ENCODE measurements at places on chromosomes 7 and 10. TPM values are rescaled to one million over a fixed set of nuclear protein-coding genes. Genes with fewer than 3 reads are reported as not detected.

Gene BLVRA
- total RNA-seq = 59.5 TPM

Gene FOXP2
- total RNA-seq = 1.4 TPM

Gene ZFAND2A
- 25.5 TPM for total RNA-seq

Gene CACNB2
- total RNA-seq = 12.4 TPM

Gene CLDN4
- 3.2 TPM for total RNA-seq

Gene PAPOLB
- total RNA-seq = not detected

Gene PNLIPRP2
- not detected for total RNA-seq

Gene IL6
- 0.40 TPM for total RNA-seq

Gene GRID2IP
- total RNA-seq = not detected

Gene GNAI1
- total RNA-seq = 26.4 TPM

Gene PAX4
- total RNA-seq = not detected

Gene C7orf33
- not detected for total RNA-seq

Gene IGF2BP3
- total RNA-seq = 44.3 TPM

Gene CFAP58
- total RNA-seq = 0.65 TPM

Gene BICC1
- total RNA-seq = 37.6 TPM

Gene LLCFC1
- total RNA-seq = not detected

Gene BHLHA15
- total RNA-seq = not detected

Gene ZNF783
- 5.8 TPM for total RNA-seq

Gene GPC2
- 3.1 TPM for total RNA-seq

Gene ZPBP
- not detected for total RNA-seq

Gene SPDYE1
- total RNA-seq = not detected

Gene AP5Z1
- total RNA-seq = 20.6 TPM

Gene SGCE
- 59.2 TPM for total RNA-seq

Gene ADIRF
- total RNA-seq = 24.5 TPM

Gene SEMA4G
- total RNA-seq = 6.1 TPM

Gene TDRD1
- not detected for total RNA-seq

Gene PRSS37
- total RNA-seq = not detected

Gene CPVL
- total RNA-seq = 1.7 TPM

Gene MYOZ1
- total RNA-seq = 0.39 TPM

Gene LIPM
- total RNA-seq = not detected

Gene C10orf62
- not detected for total RNA-seq

Gene ZNF316
- 12.0 TPM for total RNA-seq

Gene LRRC61
- 11.8 TPM for total RNA-seq

Gene OPN4
- total RNA-seq = not detected

Gene PSMA2
- 110 TPM for total RNA-seq

Measured in epithelial cell of alveolus of lung (primary cell).